ENCODE measurements at places on chromosomes 2 and 18.

- no peak for DNase-seq
Observed at GRCh38 chr2:223082706-223083105, 30.7 kb downstream of the KCNE4 start.

DNA sequence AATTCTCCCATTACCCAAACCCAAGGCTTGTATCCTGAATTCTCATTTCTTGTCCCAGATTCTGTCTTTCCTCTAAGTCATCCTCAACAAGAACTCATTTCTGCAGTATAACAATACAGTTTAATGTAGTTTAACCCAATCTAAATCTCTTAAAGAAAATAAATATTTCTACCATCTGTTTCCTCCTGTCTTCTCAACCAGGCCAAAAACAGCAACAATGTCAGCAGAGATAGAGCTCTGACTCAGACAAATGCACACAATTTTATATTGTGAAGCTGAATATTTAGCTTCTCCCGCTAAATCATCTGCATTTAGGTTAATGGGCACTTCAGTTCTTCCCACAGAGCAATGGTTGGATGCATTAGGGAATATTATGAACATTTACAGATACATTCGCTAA, 35.7 kb upstream of the KYNU start:
- no peak for DNase-seq

DNA sequence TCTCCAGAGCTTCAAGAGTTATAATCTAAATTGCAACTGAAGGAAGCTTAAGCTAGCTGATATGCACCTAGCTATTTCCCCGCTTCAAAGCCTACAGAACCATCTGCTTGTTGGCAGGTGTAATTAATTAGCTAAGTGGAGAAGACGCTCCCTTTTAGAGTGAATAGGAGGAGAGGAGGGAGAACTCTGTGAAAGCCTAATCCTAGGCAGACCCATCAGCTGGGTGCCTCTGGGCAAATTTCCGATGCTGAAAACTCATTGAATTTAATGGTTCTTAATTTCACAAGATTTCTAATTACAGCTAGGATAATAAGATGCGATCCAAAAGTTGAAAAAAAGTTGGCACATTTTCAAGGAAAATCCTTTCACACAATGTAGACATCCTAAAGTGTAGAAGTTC, 735.9 kb downstream of the ERBB4 start:
- no peak for DNase-seq

GRCh38 chr2:197131558-197131855, 179.1 kb downstream of the ANKRD44 start:
- no peak for DNase-seq

DNA sequence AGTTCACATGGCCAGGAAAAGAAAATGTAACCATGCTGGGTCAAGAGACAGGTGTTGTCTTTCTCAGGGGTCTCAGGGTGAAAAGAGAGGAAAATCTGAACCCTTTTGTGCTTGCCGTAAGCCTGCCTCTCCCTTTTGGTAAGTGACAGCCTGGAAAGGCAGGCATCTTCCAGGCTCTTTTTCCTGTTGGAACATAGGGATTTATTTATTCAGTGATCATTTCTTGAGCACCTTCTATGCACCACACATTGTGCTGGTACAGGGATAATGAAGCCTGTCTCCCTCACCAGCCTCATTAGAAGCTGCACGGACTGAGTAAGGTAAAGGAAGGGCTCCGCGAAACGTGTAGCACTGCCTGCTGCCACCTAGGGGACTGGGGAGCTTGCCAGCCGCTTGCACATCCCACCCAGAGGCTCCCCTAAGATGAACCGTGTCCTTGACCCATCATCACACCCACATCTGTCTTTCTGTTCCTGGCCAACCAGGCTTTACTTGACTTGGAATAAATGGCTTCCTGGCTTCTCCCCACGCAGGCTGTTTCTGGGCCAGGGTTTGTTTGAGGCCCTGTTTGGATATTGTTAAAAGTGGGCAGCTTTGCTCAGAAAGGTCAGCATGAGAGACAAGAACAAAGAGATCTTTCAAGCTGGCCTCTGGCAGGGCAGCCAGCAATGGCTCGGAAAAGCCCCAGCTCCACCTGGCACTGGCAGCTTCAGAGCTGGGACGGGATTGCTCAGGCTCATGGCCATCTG, 73.3 kb upstream of the MCFD2 start:
- DNase-seq: no peak

DNA sequence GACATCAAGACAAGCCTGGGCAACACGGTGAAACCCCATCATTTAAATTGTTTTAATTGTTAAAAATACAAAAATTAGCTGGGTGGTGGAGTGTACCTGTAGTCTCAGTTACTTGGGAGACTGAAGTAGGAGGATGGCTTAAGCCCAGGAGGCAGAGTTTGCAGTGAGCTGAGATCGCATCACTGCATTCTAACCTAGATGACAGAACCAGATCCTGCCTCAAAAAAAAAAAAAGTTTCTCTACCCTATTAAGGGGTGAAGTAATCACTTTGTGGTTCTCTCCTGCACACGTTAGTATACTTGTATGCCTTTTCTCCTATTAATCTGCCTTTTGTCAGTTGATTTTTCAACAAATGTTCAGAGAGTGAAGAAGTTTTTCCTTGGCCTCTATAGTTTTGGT, 18.1 kb upstream of the PUM2 start:
- peak; percentile 58 for DNase-seq

- DNase-seq: no peak
Observed at GRCh38 chr2:192183296-192183695, 11.4 kb downstream of the TMEFF2 start.

- DNase-seq: no peak
Observed at GRCh38 chr18:25147877-25148488, 204.0 kb downstream of the ZNF521 start.

DNA sequence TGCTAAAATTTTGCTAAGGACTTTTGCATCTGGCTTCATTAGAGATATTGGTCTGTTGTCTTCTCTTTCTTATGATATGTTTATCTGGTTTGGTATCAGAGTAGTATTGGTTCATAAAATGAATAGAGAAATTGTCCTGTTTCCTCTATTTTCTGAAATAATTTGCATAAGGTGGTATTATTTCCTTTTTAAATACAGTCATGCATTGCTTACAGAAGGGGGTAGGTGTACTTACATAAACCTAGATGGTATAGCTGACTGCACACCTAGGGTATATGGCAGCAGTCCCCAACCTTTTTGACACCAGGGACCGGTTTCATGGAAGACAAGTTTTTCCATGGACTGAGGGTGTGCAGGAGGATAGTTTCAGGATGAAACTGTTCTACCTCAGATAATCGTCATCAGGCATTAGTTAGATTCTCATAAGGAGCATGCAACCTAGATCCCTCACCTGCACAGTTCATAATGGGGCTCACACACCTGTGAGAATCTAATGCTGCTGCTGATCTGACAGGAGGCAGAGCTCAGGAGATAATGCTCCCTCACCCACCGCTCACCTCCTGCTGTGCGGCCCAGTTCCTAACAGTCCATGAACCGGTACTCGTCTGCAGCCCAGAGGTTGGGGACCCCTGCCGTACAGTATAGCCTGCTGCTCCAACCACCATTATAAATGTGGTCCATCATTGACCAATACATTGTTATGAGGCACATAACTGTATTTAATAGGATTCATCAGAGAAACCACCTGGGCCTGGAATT, 189.2 kb downstream of the FAM210A start:
- no peak for DNase-seq

DNA sequence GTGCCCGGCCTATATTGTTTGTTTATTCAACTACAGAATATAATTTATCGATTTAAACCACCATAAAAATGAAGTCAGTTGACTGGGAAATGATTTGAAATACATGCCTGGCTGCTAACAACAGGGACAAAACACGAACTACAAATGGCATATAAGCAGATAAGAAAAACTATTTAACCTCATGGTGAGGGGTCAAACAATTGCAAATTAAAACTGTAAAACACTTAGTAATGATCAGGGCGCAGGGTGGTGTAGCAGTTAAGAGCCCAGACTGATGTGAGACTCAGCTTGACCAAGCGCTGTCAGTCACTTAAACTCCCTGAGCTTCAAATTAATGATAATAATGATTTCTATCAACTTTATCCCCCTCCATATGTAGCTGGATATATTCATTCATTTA, 6.7 kb downstream of the MTHFD2 start:
- no peak for DNase-seq

DNA sequence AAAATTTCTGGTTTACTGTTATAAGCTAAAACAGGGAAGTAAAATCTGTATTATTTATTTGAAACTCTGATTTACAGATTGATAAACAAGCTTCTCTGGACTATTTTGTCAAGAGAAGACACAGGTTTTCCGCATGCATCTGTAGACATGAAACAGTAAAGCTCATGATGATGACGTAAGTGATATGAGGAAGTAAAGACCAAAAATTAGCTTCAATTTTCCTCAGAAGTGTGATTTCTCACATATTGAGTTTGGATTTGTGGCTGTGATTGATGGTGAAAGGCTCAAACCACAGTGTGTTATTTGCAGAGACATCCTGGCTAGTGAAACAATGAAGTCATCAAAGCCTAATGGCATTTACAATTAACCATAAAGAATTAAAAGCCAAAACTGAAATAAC, 12.6 kb upstream of the LONRF2 start:
- no peak for DNase-seq

DNA sequence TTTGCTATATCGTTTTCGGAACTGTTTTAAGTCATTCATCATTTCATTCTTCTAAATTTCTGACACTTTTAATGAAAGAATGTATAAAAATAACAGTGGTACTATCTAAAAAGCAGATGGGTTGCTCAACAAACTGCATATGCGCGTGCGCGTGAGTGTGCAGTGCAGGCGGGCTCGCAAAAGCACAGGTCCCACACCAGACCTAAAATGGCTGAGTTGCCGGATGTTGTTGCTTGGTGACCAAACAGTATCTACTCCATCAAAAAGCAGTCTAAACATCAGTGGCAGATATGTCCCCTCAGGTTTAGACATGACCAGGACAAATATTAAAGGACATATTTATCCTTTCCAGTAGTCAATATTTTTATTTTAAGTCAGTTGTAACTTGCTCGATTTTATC, 5.1 kb downstream of the NOL4 start:
- DNase-seq: no peak

DNA sequence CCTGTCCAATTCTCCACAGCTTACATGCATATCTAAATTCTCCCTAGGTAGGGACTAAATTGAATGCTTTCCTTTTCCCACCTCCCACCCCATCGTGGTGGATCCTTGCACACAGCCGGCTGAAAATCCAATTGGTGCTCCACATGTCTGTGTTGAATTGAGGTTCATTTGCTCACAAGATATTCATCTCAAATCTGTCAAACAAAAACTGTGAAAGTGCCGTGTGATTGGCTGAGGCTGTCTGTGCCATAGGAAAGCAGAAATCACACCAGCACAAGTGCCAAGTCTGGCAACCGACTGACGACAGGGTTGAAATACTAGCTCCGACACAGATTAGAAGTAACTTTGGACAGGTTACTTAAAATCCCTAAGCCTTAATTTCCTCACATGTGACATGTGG, 823.3 kb downstream of the TDRD15 start:
- DNase-seq: no peak

- no peak for DNase-seq
Observed at GRCh38 chr2:12316476-12316875, 400.3 kb upstream of the TRIB2 start.

GRCh38 chr18:47912794-47913585, 17.5 kb downstream of the SMAD2 start:
- DNase-seq: no peak

DNA sequence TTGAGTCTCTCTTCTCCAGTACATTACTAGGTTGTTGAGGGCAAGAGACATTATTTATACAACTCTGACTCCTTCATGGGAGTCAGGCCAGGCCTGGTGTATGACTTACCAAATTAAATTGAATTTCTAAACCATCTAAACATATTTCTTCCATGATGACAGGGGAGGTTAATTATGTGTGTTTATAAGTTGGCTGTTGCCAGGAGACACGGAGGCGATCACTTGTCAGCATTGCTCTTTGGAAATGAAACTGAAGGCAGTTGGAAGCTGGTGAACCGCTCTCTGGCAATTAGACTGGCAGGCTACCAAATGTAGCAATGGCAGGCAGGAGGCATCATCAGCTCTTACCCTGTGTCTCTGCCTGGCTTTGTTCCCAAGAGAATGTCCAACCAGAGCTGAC, 241.4 kb downstream of the KCNS3 start:
- no peak for DNase-seq

GRCh38 chr2:144524118-144525009, 4.4 kb upstream of the ZEB2 start:
- no peak for DNase-seq

DNA sequence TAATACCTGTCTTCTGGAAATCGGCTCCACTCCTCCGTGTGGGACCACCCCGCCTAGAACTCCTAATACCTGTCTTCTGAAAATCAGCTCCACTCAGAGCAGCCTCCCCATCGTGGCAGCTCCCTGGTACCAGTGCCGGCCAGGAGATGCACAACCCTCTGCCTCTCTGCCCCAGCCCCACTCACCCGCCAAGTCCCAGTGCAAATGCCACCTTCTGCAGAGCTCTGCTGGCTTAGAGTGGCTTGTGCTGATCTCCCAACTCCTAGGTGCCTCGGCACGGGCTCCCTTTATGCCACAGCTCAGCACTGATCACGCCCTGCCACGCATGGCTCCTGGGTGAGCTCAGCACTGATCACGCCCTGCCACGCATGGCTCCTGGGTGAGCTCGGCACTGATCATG, 258.5 kb downstream of the HDAC4 start:
- DNase-seq: no peak

DNA sequence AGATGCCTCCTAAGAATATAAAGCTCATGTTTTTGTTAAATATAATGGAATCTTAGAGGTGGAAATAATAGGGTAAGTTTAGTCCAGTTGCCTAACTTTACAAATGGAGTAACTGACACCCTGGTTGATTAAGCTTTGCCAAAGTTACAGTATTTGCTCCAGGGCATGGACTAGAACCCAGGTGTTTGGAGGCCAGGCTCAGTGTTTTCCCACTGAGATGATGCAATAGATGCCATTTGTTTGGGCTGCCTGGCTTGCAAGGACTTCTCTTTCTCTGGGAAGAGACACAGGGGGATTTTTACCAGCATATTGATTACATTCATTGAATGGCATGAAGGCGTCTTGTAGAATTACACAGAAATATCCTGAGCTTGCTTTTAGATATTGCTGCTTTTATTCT, 397.8 kb downstream of the SLC4A3 start:
- DNase-seq: peak; percentile 41

- no peak for DNase-seq
Observed at GRCh38 chr2:238159661-238160205, 963 bp downstream of the ERFE start.

GRCh38 chr2:224691563-224691962, 24.6 kb downstream of the CCDC195 start:
- no peak for DNase-seq

- DNase-seq: peak; percentile 0
Observed at GRCh38 chr2:81872006-81872405, 1567.5 kb upstream of the LRRTM1 start.

- DNase-seq: no peak
Observed at GRCh38 chr2:24632172-24632571, 141.1 kb downstream of the NCOA1 start.

Data from epithelial cell of esophagus (primary cell).